GM12891 (cell line): ENCODE measurements at places on chromosomes 7 and 10.

DNA sequence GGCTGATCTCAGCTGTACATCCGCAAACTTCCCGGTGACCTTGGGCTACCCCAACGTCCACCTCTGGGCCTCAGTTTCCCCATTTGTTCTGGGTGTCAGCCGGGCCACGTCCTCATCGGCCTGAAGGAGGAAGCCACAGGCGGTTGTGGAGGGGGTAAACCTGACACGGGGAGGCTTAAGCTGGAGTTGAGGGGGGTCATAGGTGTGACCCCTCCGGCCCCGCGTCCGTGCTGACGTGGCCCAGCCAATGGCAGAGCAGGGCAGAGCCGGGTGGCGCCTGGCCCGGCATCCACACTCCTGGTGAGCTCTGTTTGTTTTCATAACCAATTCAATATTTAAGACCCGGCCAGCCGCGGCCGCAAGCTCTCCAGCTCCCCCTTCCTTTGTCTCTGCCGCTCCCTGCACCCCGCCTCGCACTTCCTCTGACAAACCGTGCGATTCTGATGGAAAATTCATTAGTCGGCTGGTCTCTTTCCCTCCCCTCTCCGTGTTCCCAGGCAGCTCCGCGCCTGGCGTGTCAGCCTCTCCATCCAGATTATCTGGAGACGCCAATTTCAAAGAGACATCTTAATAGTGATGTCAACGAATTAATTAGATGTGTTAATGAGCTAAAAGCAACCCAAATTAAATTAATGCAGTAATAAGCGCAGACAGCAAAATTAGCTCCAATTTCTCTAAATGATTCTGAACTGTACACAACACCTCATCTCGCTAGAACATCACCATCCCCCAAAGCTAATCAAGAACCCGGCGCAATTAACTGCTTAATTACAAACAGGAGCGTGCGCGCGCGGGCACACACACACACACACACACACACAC is 55.4 kb downstream of the MICALL2 start:
- DNase-seq, result no peak

DNA sequence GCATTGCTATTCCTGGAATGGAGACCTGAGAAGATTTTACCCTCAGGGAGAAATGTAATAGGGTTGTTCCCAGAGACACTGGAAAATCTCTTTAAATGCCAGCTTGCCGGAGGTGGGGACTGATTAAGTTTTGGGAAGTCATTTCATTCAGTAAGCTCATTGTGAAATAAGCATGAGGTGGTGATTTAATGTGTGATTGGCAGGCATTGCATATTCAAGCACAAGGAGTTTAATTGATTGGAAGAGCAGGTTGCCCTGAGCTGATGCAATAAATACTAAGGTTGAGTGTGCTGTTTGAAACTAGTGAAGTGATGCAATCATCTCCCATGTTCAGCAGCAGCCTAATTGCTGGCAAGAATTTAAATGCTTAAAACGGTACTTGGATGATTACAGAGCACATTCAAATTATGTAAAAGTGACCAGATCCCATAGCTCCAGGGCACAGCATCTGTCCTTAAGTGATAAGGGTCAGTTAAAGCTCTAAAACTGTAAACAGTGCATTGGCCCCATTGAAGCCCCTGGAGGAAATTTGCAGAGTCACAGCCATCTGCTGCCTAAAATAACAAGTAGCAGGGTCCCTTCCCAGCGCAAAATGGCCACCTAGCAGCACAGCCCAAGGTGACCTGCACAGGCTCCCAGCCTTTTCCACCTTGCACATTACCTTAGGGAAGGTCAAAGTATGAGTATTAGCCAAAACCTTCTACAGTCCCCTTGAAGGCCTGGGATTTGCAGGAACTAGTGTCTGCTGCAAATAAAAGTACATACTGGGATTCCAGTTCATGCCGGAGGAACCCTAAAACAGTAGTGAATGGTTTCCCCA is 92.1 kb downstream of the CCDC71L start:
- DNase-seq, result no peak

- no peak for DNase-seq
Measured at GRCh38 chr10:111856631-111857030, 326.9 kb downstream of the GPAM start.

GRCh38 chr10:67541411-67541810 is 154.6 kb downstream of the CTNNA3 start:
- DNase-seq, result no peak

DNA sequence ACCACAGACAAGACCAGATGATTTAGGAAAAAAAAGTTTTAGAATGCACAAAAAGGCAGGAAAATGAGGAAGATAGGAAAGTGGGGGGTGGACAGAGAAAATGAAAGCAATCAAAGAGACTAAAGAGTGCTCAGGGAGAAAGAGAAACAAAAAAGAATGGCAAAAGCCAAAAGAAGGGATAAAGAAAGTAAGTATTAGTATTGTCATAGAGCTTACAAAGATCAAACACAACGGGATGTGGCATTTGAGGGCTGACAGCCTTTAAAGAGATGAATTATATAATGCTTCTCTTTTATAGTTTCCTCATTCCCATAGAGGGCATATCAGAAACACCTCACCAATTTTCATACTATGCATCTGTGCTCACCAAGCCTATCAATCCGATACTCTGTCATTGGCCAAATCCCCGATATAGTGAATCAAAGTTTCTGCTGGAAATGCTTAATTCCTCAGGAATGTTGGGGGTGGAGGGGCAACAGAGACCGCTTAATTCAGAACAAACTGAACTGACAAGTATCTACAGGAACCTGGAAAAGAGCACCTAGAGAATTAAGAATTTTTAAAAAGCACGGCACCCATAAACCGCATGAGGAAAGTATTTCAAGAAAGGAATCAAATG is 2.7 kb downstream of the COG5 start:
- DNase-seq, result no peak

- DNase-seq, result no peak
Measured at GRCh38 chr10:30028738-30029030, 30.7 kb downstream of the JCAD start.

DNA sequence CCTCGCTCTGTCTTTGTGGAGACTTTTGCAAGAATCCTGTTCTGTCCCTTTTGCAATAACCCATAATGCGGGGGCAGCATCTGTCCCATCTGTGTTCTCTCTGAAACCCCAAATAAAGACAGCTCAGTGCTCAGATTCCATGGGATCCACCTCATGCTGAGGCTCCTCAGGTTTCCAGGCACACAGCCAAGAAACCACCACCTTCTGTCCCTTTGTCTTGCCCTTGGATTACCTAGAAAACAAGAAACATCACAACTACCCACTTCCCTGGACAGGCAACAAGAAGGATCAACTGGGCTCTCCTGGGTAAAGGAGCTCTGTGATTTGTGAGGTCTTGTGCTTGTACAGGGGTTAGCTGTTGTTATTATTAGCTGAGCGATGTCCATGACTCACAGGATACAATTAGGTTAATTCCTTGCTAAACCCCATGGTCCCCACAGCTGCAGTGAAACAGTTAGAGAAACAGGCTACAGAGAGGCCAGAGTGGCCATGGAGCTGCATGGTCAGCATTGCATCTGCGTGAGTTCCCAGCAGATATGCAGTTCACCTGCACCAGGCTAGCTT is 50.2 kb downstream of the CXCL12 start:
- DNase-seq, result no peak
